MCF 10A (cell line): ENCODE measurements at places on chromosomes 2 and 18. TPM values are rescaled to one million over a fixed set of nuclear protein-coding genes. Genes with fewer than 3 reads are reported as not detected.

The CTDP1 gene
- total RNA-seq = 20.3 and 25.1 TPM in 2 replicates

The ASB18 gene
- not detected in 2 replicates for total RNA-seq

The AP1S3 gene
- total RNA-seq = 56.9 and 57.7 TPM in 2 replicates

The AQP12B gene
- not detected in 2 replicates for total RNA-seq

The BUB1 gene
- 23.0 and 25.5 TPM in 2 replicates for total RNA-seq

The KCNE4 gene
- not detected in 2 replicates for total RNA-seq

The TRABD2A gene
- total RNA-seq = 17.3 and 20.0 TPM in 2 replicates

The RPL37A gene
- 4,349 and 4,745 TPM in 2 replicates for total RNA-seq

The ONECUT2 gene
- 0.49 and 0.89 TPM in 2 replicates for total RNA-seq

The ST6GAL2 gene
- 0.34 and 0.68 TPM in 2 replicates for total RNA-seq

The SPATS2L gene
- 67.5 and 68.3 TPM in 2 replicates for total RNA-seq

The OR6B2 gene
- total RNA-seq = not detected in 2 replicates

The TPO gene
- not detected in 2 replicates for total RNA-seq

The IL36B gene
- not detected in 2 replicates for total RNA-seq

The CHRNG gene
- not detected in 2 replicates for total RNA-seq

The FAP gene
- 8.7 and 12.1 TPM in 2 replicates for total RNA-seq

The CD8A gene
- not detected in 2 replicates for total RNA-seq

The LYG2 gene
- total RNA-seq = not detected in 2 replicates

The ATP8B1 gene
- 1.4 and 1.8 TPM in 2 replicates for total RNA-seq

The PDCD1 gene
- total RNA-seq = not detected in 2 replicates

The UGT1A8 gene
- not detected in 2 replicates for total RNA-seq

The LRRTM4 gene
- not detected in 2 replicates for total RNA-seq

The DNPEP gene
- total RNA-seq = 81.3 and 81.5 TPM in 2 replicates

The PLGLB2 gene
- 1.1 and 1.3 TPM in 2 replicates for total RNA-seq

The CLHC1 gene
- 32.8 and 35.4 TPM in 2 replicates for total RNA-seq

The TUBA3E gene
- not detected in 2 replicates for total RNA-seq

The C2orf74 gene
- 24.8 and 29.7 TPM in 2 replicates for total RNA-seq

The NGEF gene
- 2.7 and 7.4 TPM in 2 replicates for total RNA-seq

The SLC38A11 gene
- not detected in 2 replicates for total RNA-seq

The TTL gene
- total RNA-seq = 53.7 and 54.6 TPM in 2 replicates

The ASXL2 gene
- total RNA-seq = 34.0 and 35.3 TPM in 2 replicates

The CXCR2 gene
- not detected in 2 replicates for total RNA-seq

The UPP2 gene
- not detected in 2 replicates for total RNA-seq

The SCYGR4 gene
- not detected in 2 replicates for total RNA-seq

The PPP1R1C gene
- total RNA-seq = not detected in 2 replicates

The NR4A2 gene
- total RNA-seq = 1.4 and 2.6 TPM in 2 replicates

The DIPK1C gene
- not detected in 2 replicates for total RNA-seq

The SEPTIN10 gene
- total RNA-seq = 78.9 and 105 TPM in 2 replicates

The OST4 gene
- 257 and 340 TPM in 2 replicates for total RNA-seq

The FZD7 gene
- total RNA-seq = 1.1 and 1.8 TPM in 2 replicates

The CD28 gene
- total RNA-seq = not detected in 2 replicates

The SULT1C2 gene
- total RNA-seq = not detected in 2 replicates

The CPS1 gene
- total RNA-seq = 18.4 and 20.6 TPM in 2 replicates
